Stimulated activated CD8-positive, alpha-beta memory T cell treated with anti-CD3 and anti-CD28 coated beads, Interleukin-15, amount 100 ng/mL, for 1 hour (primary cell): ENCODE measurements at places on chromosomes 12 and 14.

GRCh38 chr12:75603475-75603874 lies 92.1 kb upstream of the KRR1 start:
- DNase-seq: no peak

GRCh38 chr14:73386342-73386741 lies 72.0 kb downstream of the NUMB start:
- no peak for DNase-seq

DNA sequence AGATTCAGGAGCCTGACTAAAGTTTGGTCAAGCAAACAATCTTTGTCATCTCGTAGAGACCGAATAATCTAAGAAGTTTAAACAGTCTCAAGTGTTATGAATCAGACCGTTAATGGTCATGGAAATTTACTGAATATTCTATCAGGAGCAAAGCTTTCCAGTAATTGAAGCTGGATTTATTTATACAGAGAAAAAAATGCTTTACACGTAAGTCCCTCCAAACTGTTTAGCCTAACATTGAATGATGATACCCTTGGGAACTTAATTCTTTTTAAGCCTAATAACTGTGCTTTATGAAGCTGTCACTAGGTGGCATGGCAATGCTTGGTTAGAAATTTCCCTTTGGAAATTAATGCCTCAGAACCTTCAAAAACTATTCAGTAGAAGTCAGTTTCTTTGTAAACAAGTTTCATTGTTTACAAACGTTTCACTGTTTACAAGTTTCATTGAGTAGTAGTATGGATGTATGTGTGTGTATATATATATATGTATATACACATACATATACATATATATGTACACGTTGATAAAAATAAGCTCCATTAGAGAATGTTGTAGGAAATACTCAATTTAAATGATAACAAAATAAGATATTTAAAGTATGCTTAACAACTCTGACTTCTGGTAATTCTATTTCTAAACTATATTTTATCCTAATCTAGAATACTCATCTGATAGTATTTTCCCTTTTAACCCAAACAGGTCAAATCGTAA lies 32.1 kb downstream of the DEPDC4 start:
- no peak for DNase-seq

GRCh38 chr12:66603461-66603860 lies 75.4 kb downstream of the GRIP1 start:
- no peak for DNase-seq

DNA sequence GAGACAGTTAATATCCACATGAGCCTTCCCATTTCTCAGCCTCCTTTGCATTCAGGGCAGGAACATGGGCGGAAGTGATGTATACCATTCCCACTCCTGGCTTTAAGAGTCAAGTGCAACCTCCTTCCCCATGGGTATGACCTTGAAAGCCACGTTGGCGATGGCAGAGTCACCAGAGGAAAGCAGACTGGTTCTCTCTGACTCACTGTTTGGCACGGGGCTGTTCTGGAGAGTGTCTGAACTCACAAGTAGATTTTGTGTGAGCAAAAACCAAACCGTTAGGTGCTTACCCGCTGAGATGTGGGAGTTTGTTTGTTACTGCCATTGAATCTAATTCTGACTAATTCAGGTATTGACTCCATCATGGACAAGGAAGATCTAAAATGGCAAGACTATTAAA lies 36.7 kb upstream of the PZP start:
- DNase-seq: no peak

GRCh38 chr14:48900565-48900964 lies 685.6 kb downstream of the RPS29 start:
- no peak for DNase-seq

GRCh38 chr14:35822501-35822900 lies 3.6 kb upstream of the BRMS1L start:
- no peak for DNase-seq

GRCh38 chr14:79791055-79791732 lies 420.1 kb downstream of the DIO2 start:
- no peak for DNase-seq

GRCh38 chr14:35044939-35045797 lies 904 bp upstream of the FAM177A1 start:
- DNase-seq: no peak

GRCh38 chr14:99129211-99129696 lies 142.7 kb downstream of the BCL11B start:
- no peak for DNase-seq

DNA sequence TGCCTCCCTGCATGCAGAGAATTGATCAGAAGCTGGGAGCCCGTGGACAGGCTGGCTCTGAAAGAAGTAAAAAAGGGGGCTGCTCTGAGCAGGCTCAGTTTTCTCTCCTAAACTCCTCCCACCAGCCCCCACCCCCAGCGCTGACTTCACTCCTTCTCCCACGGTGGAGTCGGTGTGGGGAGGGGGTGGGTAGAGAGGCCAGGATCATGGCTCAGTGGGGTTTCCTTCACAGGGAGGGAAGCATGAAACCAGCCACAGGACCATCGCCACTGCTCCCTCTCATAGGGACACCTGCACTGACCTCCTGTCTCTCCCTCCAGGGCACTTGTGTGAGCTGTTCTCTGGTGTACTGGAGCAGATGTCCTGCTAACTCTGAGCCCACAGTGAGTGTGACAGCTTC lies 78.9 kb downstream of the STAB2 start:
- no peak for DNase-seq

DNA sequence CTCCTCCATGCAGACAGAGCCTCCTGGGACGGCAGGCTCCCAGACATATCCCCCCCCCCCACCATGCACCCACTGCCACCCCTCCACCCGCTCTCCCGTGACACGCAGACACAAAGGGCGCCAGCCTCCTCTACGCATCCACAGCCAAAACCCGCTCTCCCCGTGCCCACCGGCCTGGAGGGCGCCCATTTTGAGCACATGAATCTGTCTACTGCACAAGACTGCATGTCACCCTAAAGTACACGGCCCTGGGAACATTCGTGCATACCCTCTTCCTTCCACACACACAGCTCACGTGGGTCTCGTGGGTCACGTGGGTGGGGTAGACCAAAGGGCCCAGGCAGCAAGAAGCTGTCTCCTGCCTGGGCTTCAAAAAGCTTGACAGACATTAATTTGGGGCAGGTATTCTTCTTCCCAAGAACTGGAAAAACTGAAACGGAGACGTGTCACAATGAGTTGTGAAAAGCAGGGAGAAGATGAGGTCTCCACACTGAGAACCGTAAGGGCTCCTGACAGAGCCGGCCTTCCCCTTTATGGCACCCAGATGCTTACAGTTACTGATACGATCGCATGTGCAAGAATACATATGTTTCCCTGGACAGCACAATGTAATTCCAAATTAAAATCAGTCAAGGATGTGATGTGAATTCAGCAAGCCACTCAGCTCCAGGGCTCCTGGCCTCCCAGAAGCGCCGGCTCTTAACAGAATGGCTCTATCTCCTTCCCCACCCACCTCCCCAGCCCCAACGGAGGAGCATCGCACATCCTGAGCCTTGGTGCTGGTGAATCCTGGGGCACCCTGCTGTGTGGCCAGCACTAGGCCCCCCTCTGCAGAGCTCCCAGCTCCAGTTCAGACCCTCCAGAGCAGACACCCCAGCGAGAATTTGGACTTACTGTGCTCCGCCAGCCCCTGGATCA lies 1.9 kb downstream of the TGFB3 start:
- DNase-seq: no peak

DNA sequence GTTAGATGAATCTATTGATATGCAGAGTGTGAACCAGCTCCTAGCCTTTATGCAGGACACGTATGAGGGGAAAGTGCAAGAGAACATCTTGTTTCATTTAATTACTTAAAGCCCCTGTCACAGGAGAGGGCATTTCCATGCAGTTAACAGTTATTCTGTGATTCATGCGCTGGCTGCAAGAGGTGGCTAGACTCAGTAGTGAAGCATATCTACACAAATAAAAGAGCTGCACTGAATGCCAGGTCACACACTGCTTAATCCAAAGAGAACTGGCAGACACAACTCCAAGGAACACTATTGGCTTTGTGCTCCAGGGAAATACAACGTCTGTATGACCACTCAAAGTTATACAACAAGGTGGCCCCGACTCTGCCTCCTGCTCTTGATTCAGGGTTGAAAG lies 394.1 kb downstream of the C12orf75 start:
- DNase-seq: no peak

DNA sequence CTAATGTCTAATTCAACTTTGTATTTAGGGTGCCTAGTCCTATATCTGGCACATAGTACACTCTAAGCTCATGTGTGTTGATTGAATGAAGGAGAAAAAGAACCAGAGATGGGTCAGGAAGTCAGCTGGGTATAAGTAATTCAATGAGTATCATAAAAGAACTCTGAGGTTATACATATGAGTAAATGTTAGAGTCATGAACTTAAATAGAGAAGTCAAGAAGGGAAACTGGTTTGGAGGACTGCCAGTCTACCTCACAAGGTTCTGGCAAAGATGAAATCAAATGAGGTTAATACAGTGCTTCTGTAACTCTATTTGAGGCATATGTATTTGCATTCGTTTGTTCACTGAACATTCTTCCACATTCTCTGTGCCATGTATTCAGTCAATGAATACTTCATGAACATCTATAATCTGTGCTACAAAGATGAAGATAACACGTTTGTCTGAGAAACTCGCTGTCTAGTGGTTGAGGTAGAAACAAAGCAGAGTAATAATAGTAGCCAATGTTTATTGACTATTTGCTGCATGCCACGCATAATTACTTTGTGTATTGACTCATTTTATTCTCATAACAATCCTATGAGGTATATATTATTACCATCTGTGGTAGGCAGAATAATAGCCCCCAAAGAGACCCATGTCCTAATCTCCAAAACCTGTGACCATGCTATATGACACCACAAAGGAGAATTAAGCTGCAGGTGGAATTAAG lies 88.9 kb downstream of the PTGER2 start:
- no peak for DNase-seq

- peak; percentile 36 for DNase-seq
These were observed at the start of gene NELL2 for GRCh38 chr12:44875954-44876543. TSS of gene NELL2 (minus strand) at chr12:44876315. CDS start at chr12:44875869, 446 bp downstream.

- DNase-seq: no peak
These were observed 1005.5 kb downstream of the VRK1 start for GRCh38 chr14:97802430-97803373.
